ENCODE measurements at places on chromosomes 12 and 14.

DNA sequence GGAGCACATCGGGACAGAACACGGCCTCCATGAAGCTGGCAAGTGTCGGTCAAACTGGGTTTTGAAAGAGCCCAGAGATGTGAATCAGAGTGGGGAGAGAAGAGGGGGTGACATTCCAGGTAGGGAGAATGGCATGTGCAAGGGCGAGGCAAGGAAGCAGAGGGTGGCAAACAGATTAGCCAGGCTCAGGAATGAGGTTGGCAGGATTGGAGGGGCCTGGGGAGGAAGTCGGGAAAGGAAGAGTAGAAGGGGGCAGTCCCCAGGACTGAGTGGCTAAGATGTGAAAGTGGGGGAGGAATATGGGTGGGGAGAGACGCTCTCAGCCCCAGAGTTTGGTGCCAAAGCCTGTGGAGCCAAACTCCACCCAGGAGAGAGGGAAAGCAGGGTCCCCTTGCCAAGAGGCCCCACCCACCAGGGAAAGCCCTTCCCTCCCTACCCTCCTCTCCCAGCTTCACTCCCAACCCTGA is 5.5 kb upstream of the HDAC7 start:
- no peak for DNase-seq

GRCh38 chr12:46778415-46778814 is 47.4 kb downstream of the SLC38A4 start:
- no peak for DNase-seq

DNA sequence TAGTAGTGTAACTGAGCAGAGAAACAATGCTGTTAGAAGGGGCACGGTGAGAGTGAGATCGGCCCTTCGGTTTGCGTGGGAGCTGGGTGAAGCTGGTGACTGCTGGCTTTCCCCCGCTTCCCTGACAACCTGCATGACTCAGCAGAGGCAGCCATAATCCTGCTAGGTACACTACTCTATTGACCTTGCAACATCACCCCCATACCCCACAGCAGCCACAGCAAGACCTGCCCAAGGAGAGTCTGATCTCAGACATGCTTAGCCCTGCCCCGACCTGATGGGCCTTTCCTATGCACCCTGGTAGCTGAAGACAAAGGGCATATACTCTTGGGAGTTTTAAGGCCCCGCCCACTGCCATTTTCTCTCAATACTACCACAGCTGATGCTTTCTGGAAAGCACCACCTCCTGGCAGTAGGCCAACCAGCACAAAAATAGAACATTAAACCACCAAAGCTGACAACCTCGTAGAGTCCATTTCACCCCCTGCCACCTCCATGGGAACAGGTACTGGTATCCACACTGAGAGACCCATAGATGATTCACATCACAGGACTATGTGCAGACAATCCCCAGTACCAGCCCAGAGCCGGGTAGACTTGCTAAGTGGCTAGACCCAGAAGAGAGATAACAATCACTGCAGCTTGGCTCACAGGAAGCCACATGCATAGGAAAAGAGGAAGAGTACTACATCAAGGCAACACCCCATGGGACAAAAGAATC is 75.9 kb upstream of the RGS6 start:
- no peak for DNase-seq

- no peak for DNase-seq
Observed at GRCh38 chr12:1820191-1820895, at the start of gene LRTM2. Gene LRTM2 (plus strand): TSS chr12:1820565. CDS start chr12:1828149, 7,584 bp downstream.

- no peak for DNase-seq
Observed at GRCh38 chr14:75286313-75286712, 7.7 kb downstream of the FOS start.

DNA sequence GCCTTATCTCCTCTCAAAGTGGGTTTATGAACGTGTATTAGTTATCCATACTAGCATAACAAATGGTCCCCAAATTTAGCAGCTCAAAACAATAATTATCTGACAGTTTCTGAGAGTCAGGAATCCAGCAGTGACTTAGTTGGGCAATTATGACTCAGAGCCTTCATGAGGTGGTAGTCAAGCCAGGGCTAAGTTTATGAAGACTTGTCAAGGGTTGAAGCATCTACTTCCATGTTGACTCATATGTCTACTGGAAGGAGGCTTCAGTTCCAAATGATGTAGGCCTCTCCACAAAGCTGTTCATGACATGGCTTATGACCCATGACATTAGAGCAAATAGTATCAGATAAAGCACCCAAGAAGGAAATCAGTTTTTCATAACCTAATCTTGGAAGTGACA is 73.2 kb downstream of the IPO8 start:
- no peak for DNase-seq

DNA sequence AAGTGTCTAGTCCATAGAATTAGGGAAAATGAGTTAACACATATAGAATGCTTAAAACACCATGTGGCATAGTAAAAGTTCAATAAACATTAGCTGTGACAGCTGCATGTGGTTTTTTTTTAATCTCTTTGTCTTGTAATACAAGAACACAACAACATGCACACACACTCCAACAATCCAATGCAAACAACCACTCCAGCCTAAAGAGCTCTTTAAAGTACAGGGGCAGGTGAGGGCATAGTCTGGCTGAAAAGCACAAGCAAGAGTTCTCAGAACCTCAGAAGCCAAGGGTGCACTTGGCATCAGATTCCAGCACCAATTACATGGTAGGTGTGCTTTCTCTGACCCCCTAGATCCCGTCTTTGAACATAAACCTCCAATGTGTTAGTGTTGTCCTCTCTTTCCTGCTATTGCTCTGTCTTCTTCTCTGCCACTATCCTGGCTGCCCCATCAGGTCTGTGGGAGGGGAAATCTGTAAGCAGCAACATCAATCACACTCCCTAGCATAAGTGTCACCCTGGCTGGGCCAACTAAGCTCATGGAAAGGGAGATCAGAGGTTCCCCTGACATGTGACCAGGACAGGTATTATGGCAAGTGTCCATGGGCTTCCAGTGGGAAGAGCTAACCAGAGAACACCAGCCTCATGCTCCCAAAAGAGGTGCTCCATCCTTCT is 91.0 kb downstream of the SLC8A3 start:
- no peak for DNase-seq

DNA sequence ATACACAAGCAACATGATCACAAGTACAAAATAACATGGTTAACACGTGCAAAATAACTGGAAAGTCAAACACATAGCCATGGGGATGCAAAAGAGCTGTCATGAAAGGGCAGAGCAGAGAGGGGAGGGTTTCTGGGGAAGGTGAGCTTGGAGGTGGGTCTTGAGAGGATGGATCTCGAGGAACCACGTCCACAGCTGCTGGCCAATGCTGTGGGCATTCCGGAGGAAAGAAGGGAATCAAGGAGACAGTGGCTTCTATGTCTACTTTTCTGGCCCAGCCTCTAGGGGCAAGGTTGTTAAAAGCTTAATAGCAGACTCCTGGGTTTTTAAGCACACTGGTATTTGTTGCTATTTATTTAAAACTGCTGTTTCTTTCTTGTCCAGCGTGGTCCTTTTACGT is 8.4 kb upstream of the MYH7 start:
- DNase-seq: no peak

- DNase-seq: no peak
Observed at GRCh38 chr12:28611115-28611435, 420.8 kb downstream of the CCDC91 start.

DNA sequence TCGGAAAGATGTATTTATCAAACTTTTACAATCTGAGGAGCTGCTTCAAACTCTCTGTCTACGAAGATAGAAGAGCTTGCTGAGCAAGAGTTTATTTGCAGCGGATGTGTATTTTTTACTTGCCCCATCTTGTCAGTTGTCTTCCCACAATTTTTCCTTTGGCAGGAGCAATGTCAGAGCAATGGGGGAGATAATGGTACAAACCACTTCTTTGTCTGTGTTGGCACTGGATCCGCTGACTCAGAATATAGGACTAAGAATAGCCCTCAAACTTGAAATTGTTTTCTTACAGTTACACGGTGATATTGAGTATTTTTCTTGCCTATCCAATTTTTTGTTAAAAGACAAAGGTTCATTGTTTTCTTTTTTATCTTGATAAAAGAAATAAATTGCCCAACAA is 27.6 kb downstream of the HELB start:
- no peak for DNase-seq

DNA sequence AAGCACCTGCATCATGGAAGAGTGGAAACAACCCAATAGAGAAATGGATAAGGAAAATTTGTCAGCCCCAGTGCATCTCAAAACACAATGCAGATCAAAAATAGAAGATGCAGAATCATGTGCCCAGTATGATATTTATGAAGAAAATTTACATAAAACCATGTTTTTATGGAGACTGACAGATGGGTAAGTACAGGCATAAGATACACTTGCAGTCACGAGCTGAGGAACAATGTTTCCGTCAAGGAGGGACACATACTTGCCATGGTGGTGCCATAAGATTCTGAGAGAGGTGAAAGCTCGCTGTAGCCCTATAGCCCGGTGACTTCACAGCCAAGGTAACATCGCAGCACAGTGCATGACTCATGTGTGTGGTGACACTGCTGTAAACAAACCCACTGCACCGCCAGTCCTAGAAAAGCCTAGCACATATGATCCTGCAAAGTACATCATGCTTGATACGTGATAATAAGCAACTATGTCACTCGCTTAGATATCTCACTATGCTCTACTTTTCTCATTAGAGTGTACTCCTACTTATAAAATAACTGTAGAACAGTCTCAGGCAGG is 112.6 kb downstream of the RIMBP2 start:
- DNase-seq: no peak

DNA sequence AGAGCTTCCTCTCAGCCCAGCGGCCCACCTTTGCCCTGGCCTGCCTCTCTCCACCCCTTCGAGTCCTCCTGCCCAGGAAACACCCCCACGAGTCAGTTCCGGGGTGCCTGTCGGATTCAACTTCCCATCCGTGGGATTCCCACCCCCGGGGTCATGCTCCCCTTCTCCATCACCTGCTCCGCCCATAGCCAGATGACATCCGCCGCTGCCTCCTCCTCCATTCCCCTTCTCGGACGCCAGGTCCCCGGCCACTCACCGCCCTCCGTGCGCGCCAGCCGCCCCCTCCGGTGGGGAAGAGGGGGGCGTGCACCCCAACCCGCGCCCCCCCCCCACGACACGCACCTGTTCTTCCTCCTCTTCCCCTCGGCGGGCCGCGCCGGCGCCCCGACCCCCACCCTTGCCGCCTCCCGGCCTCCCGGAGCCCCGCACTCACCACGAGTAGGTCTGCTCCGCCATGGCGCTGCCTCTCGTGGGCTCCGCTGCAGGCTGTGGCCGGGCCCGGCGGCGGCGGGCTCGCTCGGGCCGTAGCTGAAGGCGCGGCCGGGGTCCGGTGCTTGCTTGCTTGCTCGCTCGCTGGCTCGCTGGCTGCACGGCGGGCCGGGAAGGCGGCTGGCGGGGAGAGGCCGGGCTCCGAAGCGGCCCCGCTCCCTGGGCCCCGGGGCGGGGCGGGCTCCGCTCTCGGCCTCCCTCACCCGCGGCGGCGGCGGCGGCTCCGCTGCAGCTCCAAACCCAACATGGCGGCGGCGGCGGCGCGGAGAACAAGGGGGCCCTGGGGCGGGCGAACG is 554 bp downstream of the SPPL3 start:
- peak; percentile 28 for DNase-seq

DNA sequence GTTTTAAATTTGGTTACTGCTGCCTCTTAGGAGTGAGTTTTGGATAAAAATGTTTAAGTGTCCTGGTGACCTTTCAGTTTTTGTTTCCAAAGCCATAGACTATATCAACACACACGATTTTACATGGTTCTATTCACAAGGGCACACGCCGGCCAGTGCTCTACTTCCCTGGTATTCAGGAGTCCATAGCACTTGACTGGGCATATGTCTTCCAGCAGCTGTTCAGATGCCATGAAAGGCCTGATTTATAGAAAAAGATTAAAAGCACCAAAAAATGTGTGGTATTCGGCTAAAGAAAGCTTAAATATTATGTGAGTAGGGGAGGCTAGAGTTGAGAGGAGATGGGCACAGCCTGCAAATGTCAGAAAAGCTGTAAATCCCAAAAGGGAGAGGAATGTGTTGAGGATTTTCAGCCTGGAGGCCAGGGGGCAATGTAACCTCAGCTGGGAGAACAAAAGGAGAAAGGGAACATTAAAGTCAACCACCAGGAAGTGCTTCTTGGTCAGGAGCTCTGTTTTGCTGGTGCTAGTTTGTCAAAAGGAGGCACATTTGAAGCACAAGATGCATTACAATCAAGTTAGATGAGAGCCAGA is 478.4 kb downstream of the RAD51B start:
- DNase-seq: no peak

DNA sequence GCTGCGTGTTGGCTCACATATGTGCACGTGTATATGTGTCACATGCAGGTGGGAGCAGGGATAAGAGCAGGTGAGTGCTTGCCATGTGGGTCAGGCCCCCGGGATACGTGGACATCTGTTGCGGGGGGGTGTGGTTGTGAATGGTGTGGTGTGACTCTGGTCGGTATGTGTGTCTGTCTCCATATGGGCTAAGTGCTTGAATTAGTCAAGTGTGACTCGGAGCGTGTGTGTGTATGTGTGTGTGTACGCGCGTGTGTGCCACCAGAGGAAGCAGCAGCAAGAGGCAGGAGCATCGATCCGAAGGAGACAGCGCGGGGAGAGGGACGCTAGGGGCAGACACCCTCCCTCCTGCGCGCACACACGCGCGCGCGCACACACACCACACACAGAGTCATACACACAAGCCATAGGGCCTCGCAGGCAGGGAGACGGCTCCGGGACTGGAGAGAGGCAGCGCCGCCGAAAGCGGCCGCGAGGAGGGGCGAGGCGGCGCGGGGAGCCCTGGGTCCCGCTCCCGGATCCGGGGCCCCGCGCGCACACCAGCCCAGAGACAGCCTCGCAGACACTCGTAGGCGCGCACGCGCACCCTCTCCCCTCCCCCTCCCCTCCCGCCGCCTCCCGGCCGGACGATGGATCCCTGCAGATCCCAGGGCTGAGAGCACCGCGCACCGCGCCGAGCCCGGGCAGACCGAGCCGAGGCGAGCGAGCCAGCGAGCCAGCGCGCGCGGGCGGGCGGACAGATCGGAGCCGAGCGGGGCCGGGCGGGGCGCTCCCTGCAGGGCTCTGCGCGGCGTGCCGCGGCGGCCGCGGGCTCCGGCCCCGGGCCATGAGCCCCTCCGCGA is at the start of gene ASIC1:
Gene ASIC1 (plus strand): TSS at position 597 of the 842 bp plus-strand sequence. CDS start 1,171 bp downstream, outside the sequence.
- DNase-seq: peak; percentile 89

All from caudate nucleus (tissue), 63 donors.